NCI-H2227 treated with DMSO at 0.1 percent for 48 hours (cell line): ENCODE measurements at places on chromosomes 2 and 18.

DNA sequence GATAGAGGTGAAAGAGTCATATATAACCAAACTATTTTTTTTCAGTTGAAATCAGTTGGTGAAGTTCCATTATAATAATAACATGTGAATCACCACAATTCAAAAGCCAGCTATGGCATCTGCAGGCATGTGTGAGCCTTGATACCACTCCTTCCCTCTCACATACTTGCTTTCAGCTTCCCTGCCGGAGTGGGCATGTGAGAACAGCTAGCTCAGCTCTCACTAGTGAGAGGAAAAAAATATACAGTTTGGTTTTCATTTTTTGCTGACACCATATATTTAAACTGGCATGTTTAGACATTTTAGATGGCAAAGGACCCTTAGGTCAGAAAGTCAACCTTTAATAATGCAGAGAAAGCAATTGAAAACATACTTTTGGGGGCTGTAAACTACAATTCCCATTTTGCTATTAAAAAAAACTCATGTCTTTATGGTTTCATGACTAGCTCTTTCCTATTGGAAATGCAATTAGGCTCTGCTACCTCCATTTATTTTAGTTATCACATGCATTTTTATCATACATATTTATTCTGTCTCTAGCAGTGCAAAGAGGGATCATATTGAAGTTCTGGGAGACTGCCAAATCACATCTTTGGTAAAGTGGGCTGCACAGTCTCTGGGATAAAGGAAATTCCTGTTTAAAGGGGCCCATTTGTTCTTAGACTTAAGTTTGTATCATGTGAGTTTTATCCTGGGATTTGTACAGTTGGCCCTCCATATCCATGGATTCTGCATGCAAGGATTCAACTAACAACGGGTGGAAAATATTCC lies 33.2 kb upstream of the SLC40A1 start:
- DNase-seq: peak; percentile 41

GRCh38 chr18:8351161-8351560 lies 258.1 kb upstream of the RAB12 start:
- DNase-seq: no peak

- no peak for DNase-seq
Measured at GRCh38 chr2:121382744-121383143, 97.7 kb upstream of the TFCP2L1 start.

GRCh38 chr2:60957643-60958042 lies 59.9 kb upstream of the PEX13 start:
- no peak for DNase-seq

DNA sequence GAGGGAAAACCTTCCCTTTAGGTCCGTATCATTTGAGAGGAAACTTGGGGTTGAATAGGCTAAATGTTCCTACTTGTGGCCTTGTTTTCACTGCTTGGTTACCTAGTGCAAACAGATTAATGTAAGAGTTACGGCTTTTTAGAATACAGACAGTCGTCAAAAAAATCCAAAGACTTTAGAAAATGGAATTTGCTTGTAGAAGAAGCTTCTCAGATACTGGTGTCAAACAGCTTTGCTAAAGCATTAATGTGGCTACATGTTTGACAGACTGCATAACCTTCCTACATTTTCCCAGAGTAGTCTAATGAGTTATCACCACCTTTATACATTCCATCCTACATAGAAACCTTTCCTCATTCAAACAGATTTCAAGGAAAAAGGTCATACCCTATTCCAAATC lies 114.6 kb downstream of the FMNL2 start:
- DNase-seq: peak; percentile 33

DNA sequence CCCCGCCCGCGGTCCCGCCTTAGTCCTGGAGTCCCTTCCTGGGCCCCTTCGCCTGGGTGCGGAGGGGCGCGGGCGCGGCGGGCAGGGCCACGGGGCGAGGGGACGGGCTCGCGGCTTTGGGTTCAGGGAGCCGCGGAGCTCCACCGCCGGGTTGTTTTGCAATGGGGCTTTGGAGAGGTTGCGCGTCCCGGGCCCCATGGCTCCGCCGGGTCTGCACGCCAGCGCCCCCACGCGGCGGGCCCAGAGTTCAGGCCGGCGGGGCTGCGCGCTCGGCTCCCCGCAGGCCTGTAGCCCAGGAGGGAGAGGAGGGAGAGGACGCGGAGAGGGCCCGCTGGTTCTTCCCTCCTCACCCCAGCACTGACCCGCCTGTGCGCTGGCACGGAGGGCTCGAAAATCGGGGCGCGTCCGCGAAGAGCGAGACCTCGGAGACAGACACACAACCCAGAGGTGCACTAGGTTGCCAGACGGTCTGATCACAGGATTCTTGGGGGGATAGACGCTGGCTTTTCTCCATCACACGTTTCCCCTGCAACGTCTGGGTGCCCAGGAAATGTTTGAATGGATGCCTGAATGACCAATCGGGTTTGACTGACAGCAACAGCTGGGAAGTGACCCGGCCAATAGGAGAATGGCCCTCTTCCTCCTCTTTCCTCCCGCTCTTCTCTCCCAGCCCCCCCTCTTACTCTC lies 4.9 kb upstream of the SIX2 start:
- peak; percentile 74 for DNase-seq

DNA sequence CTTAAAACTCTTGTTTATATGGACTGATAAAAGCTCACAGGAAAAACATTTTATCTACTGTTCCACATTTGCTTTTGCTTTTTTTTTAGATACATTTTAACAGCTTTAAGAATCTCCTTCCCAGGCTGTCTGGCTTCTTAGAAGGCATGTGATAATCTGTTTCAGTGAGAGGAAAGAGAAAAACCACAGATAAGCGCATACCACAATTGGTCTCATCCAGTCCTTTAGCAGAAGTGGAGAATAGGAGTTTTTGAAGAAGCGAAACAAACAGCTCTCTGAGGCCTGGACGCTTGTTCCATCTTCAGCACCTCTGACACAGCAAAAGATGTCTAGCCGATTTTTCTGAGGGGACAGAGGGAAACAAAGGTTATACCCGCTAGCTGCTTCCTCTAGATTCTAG lies 37.6 kb downstream of the RMC1 start:
- DNase-seq: no peak

DNA sequence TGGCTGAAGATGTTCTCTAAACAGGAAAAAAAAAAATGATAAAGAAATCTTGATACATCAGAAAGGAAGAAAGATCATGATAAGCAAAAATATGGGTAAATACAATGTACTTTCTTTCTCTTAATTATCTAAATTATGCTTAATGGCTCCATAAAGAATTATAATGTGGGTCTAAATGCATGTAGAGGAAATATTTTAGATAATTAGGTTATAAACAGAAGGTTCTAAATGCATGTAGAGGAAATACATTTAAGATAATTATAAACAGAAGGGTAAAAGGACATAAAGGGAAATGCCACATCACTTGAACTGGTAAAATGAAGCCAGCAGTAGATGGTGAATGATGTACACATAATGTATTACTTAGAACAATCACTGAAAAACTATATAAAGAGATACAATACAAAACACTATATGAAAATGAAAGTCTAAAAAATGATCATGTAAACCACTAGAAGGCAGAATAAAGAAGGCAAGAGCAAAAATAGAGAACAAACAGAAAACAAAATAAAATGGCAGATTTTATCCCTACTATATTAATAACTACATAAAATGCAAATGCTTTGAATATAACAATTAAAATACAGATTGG lies 308.4 kb upstream of the CDH2 start:
- no peak for DNase-seq

DNA sequence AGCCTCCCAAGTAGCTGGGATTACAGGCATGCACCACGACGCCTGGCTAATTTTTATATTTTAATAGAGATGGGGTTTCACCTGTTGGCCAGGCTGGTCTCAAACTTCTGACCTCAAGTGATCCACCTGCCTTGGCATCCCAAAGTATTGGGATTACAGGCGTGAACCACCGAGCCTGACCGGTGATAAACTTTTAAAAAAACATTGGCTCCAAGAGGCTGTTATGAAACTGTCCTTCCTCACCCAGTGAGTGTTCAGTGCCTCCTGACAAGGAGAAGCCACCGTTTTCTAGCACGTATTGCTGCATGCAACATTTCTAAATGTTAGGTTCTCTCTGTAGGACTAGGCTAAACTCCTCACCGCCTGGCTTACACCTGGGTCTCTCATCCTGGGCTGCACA lies 63.3 kb downstream of the EDAR start:
- DNase-seq: no peak

DNA sequence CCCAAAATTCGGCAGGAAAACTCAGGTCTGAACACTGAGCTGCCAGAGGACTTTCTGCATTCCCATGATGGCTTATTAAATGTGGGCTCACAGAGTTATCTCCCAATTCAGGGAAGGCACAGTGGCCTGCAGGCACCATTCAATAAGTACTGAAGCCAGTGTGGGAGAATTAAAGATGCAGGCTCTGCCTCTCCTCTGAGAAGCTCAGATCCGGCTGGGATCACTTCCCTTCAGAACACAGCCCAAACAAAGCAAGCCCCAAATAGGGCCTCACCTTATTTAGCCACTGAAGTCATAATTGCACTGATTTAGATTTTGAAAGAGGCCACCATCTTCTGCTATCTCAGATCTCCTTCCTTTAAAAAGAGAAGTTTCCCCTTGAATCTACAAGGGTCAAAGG lies 94.3 kb downstream of the MAPK4 start:
- DNase-seq: no peak

DNA sequence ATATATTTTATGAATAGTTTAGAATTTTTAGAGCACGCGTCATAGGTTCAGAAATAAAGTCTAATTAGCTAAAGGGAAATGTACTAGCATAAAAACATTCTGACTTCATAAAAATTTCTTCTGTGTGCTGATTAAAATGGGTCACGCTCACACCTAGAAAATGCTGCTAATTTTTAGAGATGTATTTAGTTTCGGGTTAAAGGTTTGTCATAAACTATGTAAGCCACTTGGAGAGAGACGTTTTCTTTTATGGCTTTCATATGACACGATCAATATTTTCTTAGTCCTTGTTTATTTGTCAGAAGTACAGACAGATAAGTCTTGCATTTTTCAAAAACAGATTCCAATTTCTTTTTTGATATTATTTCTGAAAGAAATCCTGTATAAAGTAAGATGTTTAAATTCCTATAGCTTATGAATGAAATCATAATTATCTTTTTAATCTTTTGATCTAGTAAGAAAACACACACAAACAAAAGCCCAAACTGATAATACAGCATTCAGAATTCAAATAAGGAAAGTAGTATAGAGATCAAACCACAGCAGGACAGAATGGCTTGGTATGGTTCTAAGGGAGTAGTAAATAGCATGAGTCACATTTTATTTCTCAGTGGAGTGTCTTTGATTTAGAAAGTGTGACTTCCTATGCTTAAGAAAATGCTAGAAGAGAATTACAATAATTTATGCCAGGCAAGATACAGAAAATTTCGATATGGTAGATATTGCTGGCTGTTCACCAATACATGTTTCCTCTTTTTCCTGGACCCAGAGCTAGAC lies 236.6 kb downstream of the GPD2 start:
- no peak for DNase-seq

DNA sequence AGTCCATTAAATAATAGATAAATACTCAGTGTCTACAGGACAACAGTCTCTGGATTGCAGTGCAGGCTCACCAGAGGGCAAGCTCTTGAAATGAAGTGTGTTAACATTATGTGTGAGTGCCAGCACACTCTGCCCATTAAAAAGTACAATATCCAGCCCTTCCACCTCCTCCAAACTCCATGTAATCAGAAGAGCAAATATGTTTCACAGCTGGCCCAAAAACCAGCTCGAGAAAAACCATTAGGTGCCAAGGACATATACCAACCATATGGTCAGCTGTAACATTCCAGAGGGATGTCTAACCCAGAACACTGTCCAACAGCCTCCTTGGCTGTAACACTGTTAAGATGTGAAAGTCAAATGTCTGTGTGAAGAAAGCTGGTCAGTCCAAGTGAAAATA lies 112.2 kb downstream of the ZNF385B start:
- peak; percentile 23 for DNase-seq

GRCh38 chr2:181224866-181225265 lies 232.3 kb upstream of the ITGA4 start:
- DNase-seq: no peak

GRCh38 chr18:45611943-45612342 lies 3.3 kb upstream of the SLC14A2 start:
- no peak for DNase-seq

- no peak for DNase-seq
Measured at GRCh38 chr2:62627667-62628066, 77.8 kb upstream of the EHBP1 start.

DNA sequence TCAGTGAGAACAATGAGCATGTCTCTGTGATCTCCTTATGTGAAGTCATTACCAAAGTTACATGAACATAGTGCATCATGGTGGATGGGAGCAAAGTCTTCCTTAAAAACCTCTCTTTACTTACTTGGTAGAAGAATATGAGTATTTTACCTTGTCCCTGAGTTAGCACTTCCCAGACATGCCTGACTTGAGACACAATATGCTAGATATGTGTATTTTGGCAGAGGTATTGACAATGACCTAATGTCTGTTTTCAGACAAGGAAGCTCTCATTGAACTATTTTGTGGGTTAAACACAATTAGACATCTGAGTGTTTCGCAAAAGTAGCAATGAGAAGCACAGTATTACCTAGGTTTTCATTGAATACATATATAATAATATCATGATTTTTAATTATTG lies 99.1 kb upstream of the MC4R start:
- DNase-seq: no peak

GRCh38 chr2:57809230-57809629 lies 237.4 kb upstream of the VRK2 start:
- no peak for DNase-seq

- DNase-seq: no peak
Measured at GRCh38 chr2:202074324-202074723, 1.3 kb downstream of the KIAA2012 start.

GRCh38 chr18:31695989-31696388 lies 11.6 kb upstream of the B4GALT6 start:
- no peak for DNase-seq

DNA sequence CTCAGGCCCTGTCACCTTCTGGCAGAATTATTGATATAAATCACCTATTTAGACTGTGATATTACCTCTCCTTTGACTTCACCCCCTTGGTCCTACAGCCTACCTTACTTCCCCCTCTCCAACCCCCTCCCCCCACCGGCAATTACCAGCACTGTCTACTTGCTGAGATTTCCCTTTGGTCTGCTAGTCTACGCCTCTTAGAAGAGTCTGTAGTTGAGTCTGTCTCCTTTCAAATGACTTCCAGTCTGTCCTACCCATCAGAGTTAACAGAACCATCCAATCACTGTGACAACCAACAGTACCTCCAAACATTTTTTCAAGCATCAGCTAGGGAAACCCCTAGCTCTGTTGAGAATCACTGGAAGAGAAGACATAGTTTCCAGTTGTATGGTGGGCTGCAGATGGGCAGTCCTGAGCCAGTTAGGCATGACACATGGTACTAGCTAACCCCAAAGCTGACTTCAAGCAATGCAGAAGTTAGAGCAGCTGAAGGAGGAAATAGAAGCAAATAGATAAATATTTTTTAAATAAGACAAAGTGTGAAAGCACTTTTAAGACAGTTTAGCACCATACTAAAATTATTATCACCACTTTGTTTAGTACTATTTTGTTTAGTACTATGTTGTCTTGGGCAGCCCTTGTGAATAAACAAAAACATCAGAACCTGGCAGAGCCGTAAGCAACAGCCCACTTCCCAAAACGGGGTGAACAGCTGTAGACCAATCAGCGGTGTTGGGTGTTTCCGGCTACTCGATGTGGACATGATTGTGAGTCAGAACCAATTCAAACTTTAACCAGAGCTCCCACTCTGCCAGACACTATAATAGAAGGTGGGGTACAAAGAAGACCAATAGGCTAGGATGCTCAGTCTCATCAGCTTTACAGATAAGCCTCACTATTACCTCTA lies 2.7 kb upstream of the ASNSD1 start:
- no peak for DNase-seq
